ENCODE measurements at places on chromosomes 13 and 19.

DNA sequence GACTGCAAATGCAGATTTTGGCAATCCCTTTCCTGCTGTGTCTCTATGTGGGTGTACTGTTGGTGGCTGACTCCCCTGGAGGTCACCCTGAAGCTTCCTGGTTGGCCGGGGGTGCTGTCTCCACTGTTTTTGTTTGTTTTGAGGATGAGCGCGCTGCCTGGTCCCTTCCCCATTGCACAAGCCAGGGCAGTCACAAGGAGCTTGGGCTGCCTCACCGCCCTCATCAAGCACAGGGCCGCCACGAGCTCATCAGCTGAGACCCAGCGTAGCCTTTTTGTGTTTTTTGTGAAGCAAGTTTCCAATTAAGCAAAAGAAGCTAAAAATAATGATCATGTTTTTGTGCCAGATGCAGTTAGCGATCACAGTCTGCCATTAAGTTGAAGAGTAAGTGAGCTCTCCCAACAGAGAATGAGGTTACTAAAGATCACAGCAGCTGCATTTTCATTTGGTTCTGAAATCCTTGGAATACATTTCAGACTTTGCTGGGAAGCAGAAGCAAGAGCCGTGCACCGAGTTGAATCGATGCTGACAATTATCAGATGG, 57.8 kb downstream of the GGACT start:
- DNase-seq = no peak

DNA sequence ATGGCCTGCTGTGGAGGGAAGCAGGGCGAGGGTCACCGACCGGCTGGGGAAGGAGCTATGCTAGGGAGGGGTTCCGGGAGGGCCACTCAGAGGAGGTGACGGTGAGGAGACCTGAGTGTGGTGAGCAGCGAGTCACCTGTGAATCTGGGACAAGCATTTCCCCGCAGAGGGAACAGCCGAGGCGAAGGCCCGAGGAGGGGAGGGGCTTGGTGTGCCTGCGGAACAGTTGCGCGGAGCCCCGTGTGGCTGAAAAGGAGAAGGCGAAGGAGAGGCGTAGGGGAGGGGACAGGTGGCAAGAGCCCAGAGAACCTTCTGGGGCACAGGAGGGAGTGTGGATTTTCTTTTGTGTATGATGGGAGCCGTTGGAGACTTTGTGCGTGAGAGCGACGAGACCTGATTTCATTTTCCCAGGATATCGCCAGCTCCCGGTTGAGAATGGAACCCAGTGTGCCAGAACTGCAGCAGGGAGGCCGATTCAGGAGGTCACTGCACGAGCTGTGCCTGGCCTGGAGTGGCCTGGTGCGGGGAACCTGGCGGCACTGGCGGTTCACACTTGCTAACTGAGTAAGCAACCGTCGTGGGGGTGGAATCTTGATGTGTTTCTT, 117.7 kb upstream of the ZNF507 start:
- no peak for DNase-seq

GRCh38 chr13:79901336-79901735, 420.4 kb downstream of the NDFIP2 start:
- DNase-seq = no peak

- DNase-seq = no peak
Observed at GRCh38 chr13:18964942-18965341, 216.7 kb downstream of the TUBA3C start.

GRCh38 chr19:1938071-1938470, 2.9 kb upstream of the CSNK1G2 start:
- no peak for DNase-seq

DNA sequence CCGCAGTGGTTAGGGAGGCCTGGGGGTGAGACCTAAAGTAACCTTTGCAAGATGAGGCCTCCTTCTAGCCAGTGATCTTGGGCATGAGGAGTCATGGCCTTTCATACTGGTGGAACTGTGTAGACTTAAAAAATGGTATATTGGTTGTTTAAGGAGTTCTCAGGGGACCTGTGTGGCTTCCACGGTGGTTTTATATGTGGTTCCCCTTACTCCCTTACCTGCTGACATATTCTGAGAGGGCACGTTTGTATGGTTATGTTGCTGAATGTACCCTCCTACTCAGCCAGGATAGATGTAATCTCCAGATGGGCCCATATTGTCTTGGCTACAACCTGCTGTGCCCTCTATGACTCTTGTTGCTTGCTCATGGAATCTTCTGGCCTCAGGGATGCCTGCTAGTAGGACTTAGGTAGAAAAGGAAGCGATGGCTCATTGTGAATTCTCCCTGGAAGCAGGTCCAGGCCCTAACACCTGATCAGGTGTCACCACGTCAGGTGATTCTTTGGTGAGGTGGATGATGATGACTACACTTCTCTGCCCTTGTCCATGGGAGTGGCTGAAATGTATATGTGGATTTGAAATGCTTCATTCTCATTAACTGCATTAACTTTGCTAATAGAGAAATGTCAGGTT, 1.8 kb downstream of the ZNF460 start:
- DNase-seq = no peak

GRCh38 chr19:4454747-4455718, 2.6 kb downstream of the UBXN6 start:
- no peak for DNase-seq

DNA sequence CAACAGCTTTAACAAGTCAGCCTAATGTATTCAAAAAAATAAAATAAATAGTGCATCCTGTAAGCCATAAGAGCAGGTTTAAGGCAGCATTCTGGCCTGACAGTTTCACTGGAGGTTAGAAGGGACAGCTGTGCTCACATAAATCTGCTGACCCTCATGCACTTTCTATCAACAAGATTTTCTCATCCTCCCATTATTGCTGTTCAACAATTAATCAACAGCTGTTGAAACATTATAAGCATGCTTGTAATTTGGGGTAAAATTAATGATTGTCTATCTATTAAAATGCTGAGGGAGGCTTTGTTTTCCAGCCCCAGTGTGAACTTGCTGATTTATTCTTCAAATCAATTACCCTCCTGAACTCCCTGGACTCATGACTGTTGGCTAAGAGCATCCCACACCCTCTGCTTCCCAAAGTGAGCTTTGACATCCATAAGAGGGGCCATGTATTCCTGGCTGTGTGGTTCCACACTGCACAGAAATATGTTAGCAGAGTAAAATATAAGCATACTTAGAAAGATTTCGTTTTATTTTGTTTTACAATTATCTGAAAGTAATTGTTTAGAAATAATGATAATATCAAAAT, 492.4 kb downstream of the EFNB2 start:
- DNase-seq = no peak

GRCh38 chr19:55255618-55256423, 3.0 kb downstream of the PPP6R1 start:
- no peak for DNase-seq

- peak; percentile 93 for DNase-seq
Observed at GRCh38 chr19:1848399-1849131, at the start of gene REXO1. TSS of gene REXO1 (minus strand) at chr19:1848483. CDS start at chr19:1848358, 125 bp downstream.

GRCh38 chr13:42137856-42138537, 89.5 kb downstream of the DGKH start:
- DNase-seq = no peak

DNA sequence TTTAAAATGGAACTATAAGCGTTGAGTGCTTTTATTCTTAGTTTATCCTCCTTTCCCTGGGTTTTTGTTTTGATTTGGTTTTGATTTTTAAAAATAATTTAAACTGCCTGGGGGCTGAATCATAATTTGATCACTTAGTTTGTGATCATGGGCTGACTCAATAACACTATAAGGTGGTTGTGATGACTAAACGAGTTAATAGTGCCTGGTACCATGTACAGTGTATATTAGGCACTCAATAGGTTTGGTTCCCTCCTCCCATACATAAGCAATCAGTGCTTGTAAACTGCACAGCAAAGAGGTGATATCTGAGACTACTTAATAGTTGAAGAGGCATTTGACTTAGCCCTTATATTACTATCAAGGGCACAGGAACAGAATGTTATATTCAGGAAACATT, 200.9 kb upstream of the RFC3 start:
- no peak for DNase-seq

GRCh38 chr13:47484548-47484947, 516.5 kb downstream of the SUCLA2 start:
- no peak for DNase-seq

DNA sequence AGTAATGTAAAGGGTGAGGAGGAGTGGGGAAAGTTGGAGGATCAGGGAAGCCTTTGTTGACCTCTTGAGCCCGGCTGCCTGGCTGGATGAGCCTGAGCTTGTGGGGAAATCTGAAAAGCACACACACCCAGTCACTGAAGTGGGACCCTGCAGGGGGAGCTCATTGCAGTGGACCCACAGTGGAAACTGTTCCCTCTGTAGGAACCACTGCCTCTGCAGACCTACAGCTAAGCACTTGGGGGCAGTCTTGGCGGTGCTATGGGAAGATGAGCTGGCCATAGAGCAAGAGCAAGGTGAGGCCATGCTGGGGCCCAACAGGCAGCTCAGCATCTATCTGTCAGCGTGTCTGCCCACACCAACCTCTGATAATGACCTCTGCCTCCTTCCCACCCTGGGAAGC, 294.8 kb downstream of the TSHZ3 start:
- DNase-seq = no peak

GRCh38 chr13:39283072-39283471, 244.8 kb downstream of the NHLRC3 start:
- DNase-seq = no peak

- no peak for DNase-seq
Observed at GRCh38 chr19:1408300-1409203, 1.2 kb downstream of the DAZAP1 start.

DNA sequence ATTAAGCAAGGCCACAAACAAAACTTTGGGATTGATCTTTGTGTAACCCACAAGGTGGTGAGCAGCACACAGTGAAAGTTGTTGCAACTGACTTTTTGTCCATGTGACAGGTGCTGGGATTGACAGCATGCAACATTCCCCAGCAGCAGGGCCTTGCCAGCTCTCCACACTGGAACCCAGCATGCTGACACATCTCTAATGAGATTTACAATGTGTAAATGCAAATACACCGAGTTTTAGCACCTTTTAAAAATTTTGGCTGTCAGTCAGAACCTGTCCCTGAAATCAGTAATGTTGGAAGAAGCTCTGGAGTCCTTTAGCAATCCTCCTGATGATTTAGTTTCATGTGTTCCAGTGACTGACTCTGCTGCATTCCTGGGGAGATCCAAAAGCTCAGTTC, 16.5 kb upstream of the PCDH8 start:
- DNase-seq = no peak

DNA sequence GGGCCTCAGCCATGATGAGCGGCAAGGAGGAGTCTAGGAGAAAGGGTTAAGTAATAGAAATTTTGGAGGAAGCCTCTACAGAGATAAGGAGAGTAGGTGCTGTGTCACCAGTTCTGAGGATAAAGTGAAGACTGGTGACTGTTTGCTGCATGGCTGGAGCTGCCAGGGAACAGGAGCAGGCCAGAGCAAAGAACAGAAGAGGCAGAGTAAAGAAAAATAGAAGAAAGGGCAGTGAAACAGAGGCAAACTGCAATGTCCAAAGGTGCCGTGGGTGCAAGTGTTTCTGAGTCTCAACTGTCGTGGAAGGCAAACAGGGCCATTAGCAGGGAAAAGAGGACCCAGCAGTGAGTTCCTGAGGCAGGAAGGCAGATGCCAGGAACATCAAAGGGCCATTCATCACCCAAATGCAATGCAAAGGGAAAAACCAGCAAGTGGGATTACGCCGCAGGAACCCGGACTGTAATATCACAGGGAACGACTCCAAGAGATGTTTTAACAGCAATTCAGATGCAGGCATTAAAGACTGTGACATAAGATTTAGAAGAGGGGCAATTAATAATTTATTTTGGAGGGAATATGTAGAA, 318.3 kb downstream of the FOXO1 start:
- DNase-seq = no peak

DNA sequence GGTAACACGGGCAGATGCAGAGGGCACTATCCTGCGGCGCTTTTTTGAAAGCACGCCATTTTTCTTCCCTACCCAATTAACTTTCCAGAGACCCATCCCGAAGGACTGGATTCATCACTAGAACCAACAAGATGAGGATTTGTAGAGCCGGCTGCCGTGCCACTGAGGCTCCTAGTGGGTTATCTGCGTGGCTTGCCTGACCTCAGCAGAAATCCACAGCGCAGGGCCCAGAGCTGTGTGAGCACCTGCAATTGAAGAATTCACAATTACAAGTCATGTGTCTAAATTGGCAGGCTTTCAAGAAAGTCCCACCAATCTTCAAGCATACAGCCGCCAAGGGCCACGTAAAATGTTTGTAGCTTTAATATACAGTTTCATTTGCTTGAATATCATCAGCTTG, 75.5 kb downstream of the ALOX5AP start:
- DNase-seq = no peak

GRCh38 chr13:90798381-90798780, 549.1 kb upstream of the MIR17HG start:
- no peak for DNase-seq

DNA sequence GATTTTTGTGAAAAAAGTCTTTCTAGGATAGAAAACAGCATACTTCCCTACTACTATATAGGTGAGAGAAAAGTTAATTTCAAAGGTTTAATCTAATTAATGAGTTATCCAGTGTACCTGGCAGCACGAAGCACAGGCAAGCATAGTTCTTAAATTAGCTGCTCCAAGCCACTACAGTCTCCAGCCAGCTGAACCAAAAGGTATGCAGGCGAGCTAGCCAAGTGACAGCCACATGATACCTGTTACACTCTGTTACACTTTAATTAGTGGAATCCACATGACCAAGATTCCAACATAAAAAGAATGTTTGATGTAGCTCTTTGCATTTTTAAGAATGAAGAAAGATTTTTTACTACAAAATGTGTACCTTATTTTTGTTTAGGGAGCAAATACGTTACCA, 15.5 kb downstream of the SLC25A30 start:
- DNase-seq = no peak

- DNase-seq = no peak
Observed at GRCh38 chr13:31930490-31930889, 101.1 kb upstream of the FRY start.

DNA sequence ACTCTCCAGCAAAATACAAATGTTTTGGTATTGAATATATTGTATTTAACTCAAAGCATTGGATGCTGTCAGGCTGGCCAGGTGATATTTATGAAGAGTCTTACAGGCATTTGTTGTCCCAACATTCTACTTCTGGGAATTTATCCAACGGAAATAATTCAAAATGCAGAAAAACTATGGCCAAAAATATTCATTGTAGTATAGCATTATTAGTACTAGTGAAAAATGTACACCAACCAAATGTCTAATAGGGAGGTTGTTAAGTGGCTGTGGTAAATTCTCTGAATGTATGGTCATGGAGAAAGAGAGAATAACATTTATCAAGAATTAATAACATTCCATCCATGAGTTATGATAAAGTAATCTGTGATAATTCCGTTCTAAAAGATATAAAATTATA, 38.6 kb upstream of the GAS6 start:
- DNase-seq = no peak

DNA sequence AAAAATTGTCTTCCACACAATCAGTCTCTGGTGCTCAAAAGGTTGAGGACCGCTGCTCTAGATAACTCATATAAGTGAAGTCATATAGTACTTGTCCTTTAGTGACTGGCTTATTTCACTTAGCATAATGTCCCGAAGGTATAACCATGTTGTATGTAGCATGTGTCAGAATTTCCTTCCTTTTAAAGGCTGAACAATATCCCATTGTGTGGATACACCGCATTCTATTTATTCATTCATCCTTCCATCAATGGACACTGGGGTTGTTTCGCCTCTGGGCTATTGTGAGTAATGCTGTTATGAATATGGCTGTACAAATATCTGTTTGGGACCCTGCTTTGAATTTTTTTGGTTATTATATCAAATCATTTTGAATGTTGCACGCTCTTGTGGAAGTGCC, 4.6 kb upstream of the LYPD5 start:
- DNase-seq = no peak

Data from GM12891 (cell line).